ENCODE measurements at places on chromosomes 13 and 19.

DNA sequence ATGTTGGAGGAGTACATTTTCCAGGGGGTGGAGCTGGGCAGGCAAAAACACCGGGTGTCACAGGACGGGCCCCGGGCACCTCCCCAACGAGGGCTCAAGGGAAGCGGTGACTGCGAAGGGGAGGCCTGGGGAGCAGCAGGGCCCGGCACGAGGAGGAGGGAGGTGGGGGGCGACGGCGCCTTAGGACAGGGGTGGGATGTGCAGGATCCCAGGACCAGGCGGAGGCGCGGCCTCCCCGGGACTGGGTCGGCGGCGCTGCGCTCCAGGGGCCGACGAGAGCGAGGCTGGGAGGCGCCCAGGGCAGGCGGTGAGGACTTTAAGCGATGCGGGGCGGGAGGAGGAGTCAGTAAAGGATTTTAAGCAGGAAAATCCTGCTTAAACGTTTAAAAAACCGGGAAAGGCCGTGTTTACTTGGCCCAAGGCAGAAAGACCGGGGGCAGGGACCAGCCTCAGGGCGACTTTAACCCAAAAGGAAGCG is 427 bp downstream of the ZNF160 start:
- peak; percentile 61 for DNase-seq

DNA sequence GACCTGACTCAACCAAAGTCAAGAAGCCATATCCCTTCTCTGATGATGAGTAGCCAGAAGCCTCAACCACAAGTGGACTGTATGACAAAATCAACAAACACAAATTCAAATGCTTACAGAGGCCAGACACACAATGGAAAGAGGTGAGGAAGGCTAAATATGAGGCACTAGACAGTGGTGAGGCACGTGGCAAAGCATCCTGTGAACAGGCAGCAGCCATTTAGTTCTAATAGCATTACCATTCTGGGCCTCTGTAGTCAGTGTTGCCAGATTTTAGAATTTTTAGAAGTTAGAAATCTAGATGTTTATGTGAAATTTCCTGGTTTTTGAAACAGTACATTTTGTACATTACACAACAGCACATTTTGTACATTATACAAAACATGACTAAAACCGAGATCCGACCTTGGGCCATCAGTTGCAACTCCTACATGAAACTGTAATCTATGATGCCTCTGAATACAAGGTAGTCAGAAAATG is 403.3 kb downstream of the COG6 start:
- DNase-seq: no peak

DNA sequence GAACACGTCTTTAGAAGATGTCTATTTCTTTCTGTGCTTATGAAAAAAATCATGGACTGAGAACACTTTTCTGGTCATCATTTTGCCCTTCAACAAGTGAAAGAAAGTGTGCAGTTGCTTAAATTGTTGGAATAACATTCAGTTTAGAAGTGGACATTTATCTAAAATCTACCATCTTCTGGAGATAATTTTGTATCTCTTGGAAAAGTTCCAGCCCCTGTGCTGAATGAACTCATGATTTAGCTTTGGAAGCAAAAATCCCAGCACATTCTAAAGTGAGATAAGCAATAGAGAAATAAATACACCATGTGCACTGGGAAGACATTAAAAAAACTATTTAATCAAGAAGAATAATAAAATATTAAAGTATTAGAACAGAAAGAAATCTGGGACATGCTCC is 1420.8 kb upstream of the SLC10A2 start:
- DNase-seq: no peak

GRCh38 chr13:46134961-46135522 is 30.2 kb upstream of the CPB2 start:
- DNase-seq: no peak

GRCh38 chr13:52921194-52921593 is 72.8 kb upstream of the PCDH8 start:
- no peak for DNase-seq
